ENCODE measurements at places on chromosomes 5 and 9.

GRCh38 chr9:132069046-132069898, 10.4 kb downstream of the MED27 start:
- DNase-seq, result no peak

DNA sequence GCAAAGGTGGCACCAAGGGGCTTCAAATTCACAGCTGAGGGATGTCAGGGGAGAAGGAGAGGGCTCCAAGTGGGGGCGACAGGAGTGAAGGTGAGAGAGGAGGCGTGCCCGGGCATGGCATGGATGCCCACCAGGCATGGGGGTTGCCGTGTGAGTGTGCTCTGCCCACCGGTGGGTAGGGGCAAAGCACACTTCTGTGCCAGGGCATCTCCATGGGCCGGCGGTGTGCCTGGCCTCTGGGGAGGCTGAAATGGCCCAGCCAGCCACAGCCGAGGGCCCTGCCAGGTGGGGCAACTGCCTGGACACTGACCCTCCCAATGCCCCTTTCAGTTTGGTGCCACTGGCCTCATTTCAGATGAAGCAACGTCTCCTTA, 14.0 kb upstream of the RNU6ATAC start:
- DNase-seq, result no peak

DNA sequence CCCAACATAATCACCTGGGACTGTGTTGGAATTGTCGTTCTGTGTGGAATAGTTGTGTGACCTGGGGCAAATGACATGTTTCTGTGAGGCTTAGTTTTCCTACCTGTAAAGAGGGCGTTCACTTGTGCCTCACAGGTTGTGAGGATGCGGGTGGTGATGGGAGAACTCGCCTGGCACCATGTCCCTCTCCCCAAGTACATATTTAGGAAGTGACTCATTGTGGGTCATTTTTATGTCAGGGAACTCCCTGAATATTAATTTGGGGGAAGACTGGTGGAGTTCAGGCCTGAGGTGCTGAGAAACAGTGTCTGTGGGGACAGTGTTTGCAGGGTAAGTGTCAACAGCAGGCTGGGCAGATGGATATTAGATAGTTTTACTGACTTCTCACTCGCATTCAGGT, 144.7 kb downstream of the KDM4C start:
- DNase-seq, result no peak

DNA sequence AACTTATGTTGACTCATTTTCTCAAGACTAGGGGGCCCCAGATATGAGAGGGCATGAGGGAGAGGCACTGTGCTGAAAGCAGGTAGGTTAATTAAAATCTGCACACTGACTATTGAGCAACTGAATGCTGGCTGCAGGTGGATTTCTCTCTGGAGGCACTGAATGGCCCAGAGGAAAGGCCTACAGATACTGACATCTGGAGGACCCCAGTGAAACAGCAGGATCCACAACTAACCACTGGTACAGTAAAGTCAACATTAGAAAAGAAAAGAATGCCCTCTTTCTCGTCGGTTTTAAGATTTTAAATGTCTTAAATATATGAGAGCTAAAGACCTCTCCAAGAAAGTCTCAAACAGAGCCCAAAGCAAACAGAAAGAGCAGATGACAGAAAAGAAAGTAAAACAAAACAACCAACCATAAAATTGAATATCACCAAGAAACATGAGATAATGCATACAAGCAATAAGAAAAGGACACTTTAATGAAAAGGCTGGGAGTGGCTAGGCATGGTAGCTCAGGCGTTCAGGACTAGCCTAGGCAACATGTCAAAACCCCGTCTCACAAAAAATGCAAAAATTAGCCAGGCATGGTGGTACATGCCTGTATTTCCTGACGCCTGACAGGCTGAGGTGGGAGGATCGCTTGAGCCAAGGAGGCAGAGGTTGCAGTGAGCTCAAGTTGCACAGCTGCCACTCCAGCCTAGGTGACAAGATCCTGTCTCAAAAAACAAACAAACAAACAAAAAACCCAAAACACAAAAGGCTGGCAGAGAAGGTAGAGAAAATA, 43.3 kb downstream of the PUM3 start:
- DNase-seq, result no peak
